ENCODE measurements at places on chromosomes 12 and 14.

- peak overlapping the region; percentile 93 for H3K27ac ChIP-seq
- H3K4me1 ChIP-seq: peaks cover 9% of the 10 kb centered on the region
- H3K36me3 ChIP-seq: peaks cover 11% of the 10 kb centered on the region
- H3K4me3 ChIP-seq: peak overlapping the region; percentile 94
- DNase-seq: peak; percentile 60
Measured at GRCh38 chr14:59481871-59482540, 2.2 kb downstream of the L3HYPDH start.

DNA sequence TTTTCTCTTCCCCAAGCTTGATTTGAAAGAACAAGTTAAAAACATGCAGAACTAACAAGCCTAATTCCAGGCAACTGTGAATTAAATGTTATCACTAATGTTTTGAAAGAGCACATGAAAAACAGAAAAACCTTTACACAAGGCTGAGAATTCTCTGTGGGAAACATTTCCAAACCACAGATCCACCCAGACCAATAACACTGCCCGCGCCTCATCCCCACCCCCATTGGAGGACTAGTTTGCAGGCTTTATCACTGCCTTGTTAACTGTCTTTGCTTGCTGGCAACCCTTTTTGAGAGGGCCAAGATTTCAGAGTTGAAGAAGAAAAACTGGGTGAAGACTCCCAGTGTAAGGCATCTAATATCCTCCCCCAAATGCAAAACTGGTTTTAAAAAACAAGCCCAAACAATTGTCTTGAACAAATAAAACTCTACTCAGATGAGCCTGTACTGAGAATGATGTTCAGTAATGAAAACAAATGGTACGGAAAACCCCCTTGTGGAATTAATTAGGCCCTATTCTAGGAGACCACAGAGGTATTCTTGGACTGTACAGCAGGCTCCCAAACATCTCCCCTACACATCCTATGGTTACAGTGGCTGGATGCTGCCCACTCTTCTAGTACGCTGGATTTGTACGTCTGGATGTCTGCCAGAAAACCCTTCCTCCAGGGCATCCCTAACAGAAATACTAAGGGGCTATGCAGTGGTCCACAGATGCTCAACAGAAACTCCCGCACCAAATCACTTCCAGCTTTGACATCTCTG, 5.8 kb downstream of the MAX start:
- H3K27ac ChIP-seq: peak overlapping the region; percentile 12
- no peaks in the 10 kb centered on the region for H3K27me3 ChIP-seq
- H3K4me1 ChIP-seq: peaks cover 6% of the 10 kb centered on the region
- no peak overlapping the region for H3K4me3 ChIP-seq
- DNase-seq: no peak

GRCh38 chr14:95313190-95313589, 6.5 kb downstream of the CLMN start:
- no peaks in the 10 kb centered on the region for H3K36me3 ChIP-seq
- peaks cover 5% of the 10 kb centered on the region for H3K27me3 ChIP-seq
- H3K4me1 ChIP-seq: no peaks in the 10 kb centered on the region
- H3K4me3 ChIP-seq: no peak overlapping the region
- no peak for DNase-seq

DNA sequence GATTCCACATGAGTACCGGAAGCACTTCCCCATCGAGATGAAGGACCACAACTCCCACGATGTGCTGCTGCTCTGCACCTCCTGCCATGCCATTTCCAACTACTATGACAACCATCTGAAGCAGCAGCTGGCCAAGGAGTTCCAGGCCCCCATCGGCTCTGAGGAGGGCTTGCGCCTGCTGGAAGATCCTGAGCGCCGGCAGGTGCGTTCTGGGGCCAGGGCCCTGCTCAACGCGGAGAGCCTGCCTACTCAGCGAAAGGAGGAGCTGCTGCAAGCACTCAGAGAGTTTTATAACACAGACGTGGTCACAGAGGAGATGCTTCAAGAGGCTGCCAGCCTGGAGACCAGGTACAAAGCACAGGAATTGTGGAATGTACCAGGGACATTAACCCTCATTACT, 22.4 kb upstream of the GALNT16 start:
- H3K27me3 ChIP-seq: no peaks in the 10 kb centered on the region
- no peak overlapping the region for H3K4me3 ChIP-seq
- DNase-seq: no peak
- H3K4me1 ChIP-seq: no peaks in the 10 kb centered on the region
- peaks cover 28% of the 10 kb centered on the region for H3K36me3 ChIP-seq

DNA sequence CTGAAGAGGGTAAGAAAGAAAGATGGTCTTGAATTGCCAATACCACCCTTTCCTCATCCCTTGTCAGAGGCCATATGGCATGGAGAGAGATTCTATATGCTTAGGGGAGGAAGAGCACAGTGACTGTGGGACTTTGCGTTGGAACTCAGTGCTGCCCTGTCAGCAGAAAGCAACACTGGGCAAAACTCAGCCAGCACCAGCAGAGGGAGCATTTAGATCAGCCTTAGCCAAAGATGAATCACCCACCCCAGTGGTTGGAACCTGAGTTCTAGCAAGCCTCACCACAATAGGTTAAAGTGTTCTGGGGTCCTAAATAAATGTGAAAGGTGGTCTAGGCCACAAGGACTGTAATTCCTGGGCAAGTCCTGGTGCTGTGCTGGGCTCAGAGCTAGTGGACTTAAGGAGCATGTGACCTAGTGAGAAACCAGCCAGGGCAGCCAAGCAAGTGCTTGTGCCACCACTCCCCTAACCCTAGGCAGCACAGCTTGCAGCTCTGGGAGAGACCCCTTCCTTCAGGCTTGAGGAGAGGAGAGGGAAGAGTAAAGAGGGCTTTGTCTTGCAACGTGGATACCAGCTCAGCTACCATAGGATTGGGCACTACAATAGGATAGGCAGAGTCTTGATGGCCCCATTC, 11.4 kb upstream of the BCAT1 start:
- no peaks in the 10 kb centered on the region for H3K27me3 ChIP-seq
- no peaks in the 10 kb centered on the region for H3K4me1 ChIP-seq
- DNase-seq: peak; percentile 72
- no peaks in the 10 kb centered on the region for H3K36me3 ChIP-seq

- no peaks in the 10 kb centered on the region for H3K36me3 ChIP-seq
- peak; percentile 19 for DNase-seq
- no peaks in the 10 kb centered on the region for H3K4me1 ChIP-seq
- H3K27me3 ChIP-seq: no peaks in the 10 kb centered on the region
Measured at GRCh38 chr12:107467716-107468115, 217.9 kb upstream of the PWP1 start.

GRCh38 chr14:101184104-101184455, 280.6 kb upstream of the RTL1 start:
- H3K27ac ChIP-seq: no peak overlapping the region
- H3K4me1 ChIP-seq: no peaks in the 10 kb centered on the region
- peaks cover 17% of the 10 kb centered on the region for H3K27me3 ChIP-seq
- H3K4me3 ChIP-seq: no peak overlapping the region

DNA sequence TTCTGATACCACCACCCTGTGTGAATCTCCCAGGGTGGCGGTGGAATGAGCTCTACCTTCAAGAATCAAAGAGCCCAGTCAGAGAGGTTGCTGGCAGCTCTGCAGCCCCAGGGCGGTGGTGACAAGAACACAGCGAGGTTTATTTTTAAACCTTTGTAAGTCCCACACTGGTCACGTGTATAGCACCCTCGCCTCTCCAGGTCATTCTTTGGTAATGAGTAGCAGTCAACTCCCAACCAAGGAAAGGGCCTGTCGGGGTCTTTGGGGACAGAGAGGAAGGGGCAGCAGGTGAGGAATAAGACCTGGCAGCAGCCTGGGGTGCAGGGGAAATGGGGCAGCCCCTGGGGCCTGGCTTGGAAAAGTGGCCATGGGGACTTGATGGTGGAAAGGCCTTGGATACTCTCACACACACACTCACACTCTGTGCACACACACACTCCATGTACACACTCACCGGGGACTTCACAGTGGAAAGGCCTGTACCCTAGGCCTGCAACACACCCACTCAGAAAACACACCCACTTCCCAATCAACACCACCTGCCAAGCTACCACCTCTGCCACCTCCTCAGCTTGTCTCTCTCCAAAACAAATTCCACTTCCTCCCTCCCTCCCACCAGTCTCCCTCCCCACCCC, 178.6 kb downstream of the DPF3 start:
- H3K4me1 ChIP-seq: peaks cover 14% of the 10 kb centered on the region
- no peak for DNase-seq
- no peaks in the 10 kb centered on the region for H3K27me3 ChIP-seq
- peaks cover 13% of the 10 kb centered on the region for H3K36me3 ChIP-seq
- H3K27ac ChIP-seq: no peak overlapping the region

DNA sequence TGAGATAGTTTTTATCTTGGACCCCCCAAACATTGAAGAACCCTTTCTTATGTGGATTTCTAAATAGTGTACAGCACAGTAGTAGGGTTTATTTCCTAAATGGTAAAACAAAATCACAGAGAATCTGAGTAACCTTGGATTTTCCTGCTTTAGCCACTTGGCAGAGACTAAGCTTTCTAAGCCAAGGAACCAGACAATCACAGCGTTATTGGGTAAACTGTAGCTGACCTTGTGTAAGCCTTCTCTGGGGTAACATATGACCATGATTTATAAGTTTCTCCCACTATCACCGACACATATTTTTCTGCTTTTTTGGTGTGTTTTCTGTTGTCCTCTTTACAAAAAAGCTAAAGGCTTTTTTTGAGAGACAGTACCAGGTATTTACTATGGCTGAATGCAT, 136.3 kb upstream of the PZP start:
- peaks cover 16% of the 10 kb centered on the region for H3K27me3 ChIP-seq
- no peak for DNase-seq
- no peak overlapping the region for H3K27ac ChIP-seq
- no peaks in the 10 kb centered on the region for H3K36me3 ChIP-seq

- no peak for DNase-seq
- H3K27ac ChIP-seq: no peak overlapping the region
- H3K36me3 ChIP-seq: no peaks in the 10 kb centered on the region
Measured at GRCh38 chr14:53380867-53381225, 227.7 kb upstream of the DDHD1 start.

DNA sequence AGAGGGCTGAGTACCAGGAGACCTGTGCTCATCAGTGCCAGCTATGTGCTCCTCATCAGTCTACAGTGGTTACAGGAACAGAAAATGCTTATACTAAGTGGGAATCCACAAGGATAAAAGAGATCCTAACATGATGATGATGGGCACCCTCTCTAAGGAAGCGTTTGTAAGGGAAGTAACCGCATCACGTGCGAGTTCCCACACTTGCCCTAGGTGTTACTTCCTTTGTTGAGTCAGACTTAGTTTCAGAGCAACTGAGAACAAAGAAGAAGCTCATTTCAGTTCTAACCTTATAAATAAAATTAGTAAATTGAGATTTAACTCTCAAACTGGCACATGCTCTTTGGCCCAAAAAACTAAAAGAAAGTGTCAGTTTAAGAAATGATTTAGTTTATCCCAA, 956.4 kb upstream of the TMEM132C start:
- no peaks in the 10 kb centered on the region for H3K36me3 ChIP-seq
- no peaks in the 10 kb centered on the region for H3K4me1 ChIP-seq
- no peaks in the 10 kb centered on the region for H3K27me3 ChIP-seq
- DNase-seq: no peak

- peaks cover 2% of the 10 kb centered on the region for H3K27me3 ChIP-seq
- no peak overlapping the region for H3K4me3 ChIP-seq
- no peak for DNase-seq
- H3K27ac ChIP-seq: no peak overlapping the region
Measured at GRCh38 chr12:67220065-67220464, 49.1 kb upstream of the CAND1 start.

DNA sequence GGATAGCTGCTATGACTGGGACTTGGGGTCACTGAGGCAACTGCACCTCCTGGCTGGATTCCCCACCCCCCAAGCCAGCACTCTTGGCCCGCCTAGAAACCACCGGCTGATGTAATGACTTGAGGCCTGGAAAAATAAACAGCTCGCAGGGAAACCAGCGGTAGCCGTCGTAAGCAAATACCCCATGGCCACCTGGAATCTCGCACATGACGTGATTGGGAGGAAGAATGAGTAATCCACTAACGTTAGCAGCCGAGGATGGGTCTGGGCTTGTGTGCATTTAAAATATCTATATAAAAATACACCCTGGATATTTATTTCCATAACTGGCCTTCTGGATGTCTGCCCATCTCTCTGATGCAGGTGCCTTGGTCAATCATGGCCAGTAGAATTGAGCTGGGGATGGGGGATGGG, 120.1 kb downstream of the SMOC1 start:
- no peaks in the 10 kb centered on the region for H3K27me3 ChIP-seq
- H3K27ac ChIP-seq: peak overlapping the region; percentile 76
- H3K4me3 ChIP-seq: no peak overlapping the region
- peaks cover 26% of the 10 kb centered on the region for H3K4me1 ChIP-seq
- H3K36me3 ChIP-seq: no peaks in the 10 kb centered on the region

DNA sequence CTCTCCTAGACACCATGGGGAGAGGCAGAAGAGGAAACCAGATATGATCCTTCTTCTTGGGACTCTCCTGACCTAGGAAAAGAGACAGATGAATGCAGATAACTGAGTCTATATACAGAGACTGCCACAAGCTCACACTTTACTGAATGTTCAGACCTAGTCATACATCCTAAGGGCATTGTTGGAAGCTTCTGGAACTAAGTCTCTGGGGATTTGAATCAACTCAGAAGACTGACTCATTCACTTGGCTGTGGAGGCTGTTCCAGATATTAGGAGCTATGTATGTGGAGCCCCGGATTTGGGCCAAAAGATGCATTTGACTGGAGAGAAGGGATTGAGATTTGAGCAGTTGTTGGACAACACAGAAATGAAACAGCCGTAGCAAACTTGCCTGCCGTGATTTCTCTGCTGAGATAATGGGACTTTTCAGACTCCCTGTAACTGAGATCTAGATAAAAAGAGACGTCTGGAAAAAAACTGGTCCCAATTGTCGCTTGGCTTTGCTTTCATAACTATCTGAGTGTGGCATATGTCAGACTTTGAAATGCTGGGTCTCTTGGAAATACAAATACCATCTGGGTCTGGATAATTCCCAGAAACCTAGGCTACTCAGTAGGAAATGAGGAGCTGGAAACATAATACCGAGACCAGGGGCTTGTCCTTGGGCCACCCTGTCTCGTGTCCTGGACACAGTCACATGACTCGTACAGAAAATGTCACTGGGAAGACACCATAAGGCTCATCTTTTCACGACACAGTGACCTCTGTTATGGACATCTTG, 396.8 kb downstream of the NUAK1 start:
- H3K36me3 ChIP-seq: no peaks in the 10 kb centered on the region
- no peak overlapping the region for H3K27ac ChIP-seq
- H3K4me1 ChIP-seq: peaks cover 2% of the 10 kb centered on the region
- H3K4me3 ChIP-seq: no peak overlapping the region
- H3K27me3 ChIP-seq: no peaks in the 10 kb centered on the region
- peak; percentile 83 for DNase-seq

GRCh38 chr14:39302124-39302810, 68.6 kb downstream of the MIA2 start:
- no peaks in the 10 kb centered on the region for H3K27me3 ChIP-seq
- no peak for DNase-seq
- H3K27ac ChIP-seq: no peak overlapping the region
- H3K4me1 ChIP-seq: no peaks in the 10 kb centered on the region
- no peak overlapping the region for H3K4me3 ChIP-seq

GRCh38 chr12:92142251-92142926, 3.3 kb downstream of the BTG1 start:
- peak overlapping the region; percentile 88 for H3K4me3 ChIP-seq
- peak overlapping the region; percentile 31 for H3K27ac ChIP-seq
- DNase-seq: no peak

- no peaks in the 10 kb centered on the region for H3K36me3 ChIP-seq
- H3K4me1 ChIP-seq: peaks cover 19% of the 10 kb centered on the region
- H3K27me3 ChIP-seq: no peaks in the 10 kb centered on the region
- no peak overlapping the region for H3K27ac ChIP-seq
Measured at GRCh38 chr12:116320791-116321217, 43.3 kb upstream of the MED13L start.
